NCI-H1694 treated with DMSO at 0.1 percent for 48 hours (cell line): ENCODE measurements at places on chromosomes 5 and 9.

GRCh38 chr5:9082996-9083395 is 462.9 kb downstream of the SEMA5A start:
- DNase-seq = no peak

DNA sequence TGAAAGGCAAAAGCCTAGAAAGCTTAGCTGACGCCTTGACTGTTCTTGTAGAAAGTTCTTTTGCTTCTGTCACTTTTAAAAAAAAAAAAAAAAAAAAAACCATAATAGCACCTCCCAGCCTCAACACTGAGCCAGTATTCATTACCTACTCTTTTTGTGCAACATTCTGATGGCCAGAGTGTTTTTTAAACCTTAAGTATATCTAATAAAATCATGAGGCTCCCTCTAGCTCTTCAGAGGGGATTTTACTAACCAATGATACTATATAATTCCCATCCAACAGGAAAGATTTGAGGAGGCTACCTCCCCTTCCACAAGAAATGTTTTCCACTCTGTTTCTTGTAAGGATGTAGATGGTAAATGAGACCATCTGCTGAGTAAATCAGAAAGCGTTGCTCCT is 3.9 kb downstream of the BNC2 start:
- no peak for DNase-seq

DNA sequence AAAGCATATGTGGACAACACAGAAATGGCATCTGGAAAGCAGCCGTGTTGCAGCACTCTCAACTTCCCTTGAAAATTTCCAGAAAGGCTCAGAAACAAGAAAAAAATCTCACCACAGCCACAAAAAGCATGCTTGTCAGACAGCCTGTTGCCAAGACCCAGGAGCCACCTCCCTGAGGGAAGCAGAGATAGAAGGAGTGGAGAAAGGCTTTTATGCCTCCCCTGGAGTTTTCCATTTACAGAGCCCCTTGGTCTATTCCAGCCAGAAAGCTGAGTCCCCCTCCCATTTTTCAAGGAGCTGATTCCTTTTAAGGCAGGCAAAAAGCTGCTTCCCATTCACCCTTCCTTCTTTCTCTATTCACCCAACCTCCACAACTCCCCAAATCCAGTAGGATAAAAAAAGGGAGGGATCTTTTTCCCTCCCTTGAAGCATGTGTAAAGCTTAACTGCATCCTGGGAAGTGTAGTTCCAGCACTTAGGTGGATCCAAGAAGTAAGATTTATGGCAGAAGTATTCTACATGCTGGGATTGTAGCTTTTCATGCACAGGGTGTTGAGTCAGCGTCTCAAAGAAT is 37.1 kb upstream of the PALM2AKAP2 start:
- no peak for DNase-seq

DNA sequence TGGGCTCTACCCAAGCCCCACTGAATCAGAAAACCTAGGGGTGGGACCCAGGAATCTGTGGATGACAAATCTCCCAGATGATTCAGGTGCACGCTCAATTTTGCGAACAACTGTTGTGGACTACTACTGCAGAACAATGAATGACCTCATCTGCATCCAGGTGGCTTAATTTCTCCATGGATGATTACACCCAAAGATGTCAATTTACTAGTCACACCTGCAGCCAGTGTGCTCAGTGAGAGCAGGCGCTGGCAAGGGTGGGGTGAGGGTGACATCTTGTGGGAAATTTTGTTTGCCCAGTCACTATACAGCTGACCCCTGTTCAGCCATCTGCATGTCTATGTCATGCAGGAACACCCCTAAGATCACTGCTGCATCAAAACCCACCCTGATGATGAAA is 118.2 kb downstream of the ENTREP1 start:
- no peak for DNase-seq

- DNase-seq = no peak
Measured at GRCh38 chr5:68834491-68834981, 259.3 kb upstream of the SLC30A5 start.

GRCh38 chr9:72898784-72899733 is 53.8 kb downstream of the ALDH1A1 start:
- no peak for DNase-seq

GRCh38 chr9:21682981-21683380 is 119.5 kb upstream of the MTAP start:
- DNase-seq = no peak

DNA sequence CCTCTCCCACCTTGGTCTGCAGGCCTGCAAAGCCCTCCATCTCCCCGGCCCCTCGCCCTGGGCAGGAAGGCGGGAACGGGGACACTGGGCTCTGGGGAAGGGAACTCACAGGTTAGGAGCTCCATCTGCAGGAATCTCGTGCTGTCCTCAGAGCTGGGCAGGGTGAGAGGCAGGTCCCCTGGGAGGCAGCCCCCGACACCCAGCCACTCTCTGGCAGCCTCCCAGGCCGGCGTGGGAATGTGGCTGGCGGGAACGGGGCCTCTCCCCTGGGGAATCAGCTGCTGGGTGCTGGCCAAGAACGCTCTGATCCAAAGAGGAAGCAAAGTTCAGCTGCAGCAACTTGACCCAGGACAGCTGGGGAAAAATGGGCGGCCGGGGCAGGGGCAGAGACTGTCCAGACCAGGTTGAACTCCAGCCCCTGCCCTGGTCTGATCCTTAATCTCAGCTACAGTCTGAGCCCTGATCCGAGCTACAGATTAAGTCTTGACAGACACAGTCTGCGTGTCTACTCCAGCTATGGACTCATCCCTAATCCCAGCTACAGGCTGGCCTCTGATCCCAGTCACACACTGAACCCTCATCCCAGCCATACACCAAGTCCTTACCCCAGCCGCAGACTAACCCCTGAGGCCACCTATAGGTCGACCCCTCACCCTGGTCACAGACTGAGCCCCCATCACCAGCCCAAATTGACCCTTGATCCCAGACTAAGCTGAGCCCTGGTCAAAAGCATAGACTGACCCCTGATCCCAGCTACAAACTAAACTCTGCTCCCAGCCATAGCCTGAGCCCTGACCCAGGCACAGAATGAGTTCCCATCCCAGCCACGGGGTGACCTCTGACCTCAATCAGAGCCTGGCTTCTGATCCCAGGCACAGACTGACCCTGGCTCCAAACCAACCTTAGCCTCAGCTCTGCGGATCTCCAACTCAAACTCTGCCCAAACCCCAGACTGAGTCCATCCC is 37.3 kb upstream of the EGFL7 start:
- peak; percentile 40 for DNase-seq

GRCh38 chr5:31894141-31894540 is 255.2 kb downstream of the PDZD2 start:
- DNase-seq = no peak

GRCh38 chr5:180367300-180367699 is 14.2 kb upstream of the GFPT2 start:
- DNase-seq = no peak

GRCh38 chr5:137581776-137582175 is 82.7 kb upstream of the SPOCK1 start:
- no peak for DNase-seq

DNA sequence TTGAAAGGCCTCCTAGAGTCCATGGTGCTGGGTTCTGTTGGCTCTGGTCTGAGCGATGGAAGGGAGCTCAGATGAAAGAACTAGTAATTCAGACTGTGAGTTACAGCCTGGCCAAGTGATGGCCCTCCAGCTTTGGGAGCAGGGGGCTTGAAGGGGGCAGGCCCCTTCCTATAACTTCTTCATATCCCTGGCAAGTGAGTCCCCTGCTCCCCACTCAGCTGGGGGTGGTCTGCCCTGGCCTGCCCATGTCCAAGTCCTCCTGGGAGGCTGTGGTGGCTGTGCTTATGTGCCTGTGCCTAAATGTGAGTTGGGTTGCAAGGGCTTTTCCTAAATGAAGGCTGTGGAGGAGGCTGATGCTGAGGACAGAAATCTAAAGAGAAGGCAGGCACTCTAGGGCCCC is 80.1 kb downstream of the MACROH2A1 start:
- DNase-seq = no peak

DNA sequence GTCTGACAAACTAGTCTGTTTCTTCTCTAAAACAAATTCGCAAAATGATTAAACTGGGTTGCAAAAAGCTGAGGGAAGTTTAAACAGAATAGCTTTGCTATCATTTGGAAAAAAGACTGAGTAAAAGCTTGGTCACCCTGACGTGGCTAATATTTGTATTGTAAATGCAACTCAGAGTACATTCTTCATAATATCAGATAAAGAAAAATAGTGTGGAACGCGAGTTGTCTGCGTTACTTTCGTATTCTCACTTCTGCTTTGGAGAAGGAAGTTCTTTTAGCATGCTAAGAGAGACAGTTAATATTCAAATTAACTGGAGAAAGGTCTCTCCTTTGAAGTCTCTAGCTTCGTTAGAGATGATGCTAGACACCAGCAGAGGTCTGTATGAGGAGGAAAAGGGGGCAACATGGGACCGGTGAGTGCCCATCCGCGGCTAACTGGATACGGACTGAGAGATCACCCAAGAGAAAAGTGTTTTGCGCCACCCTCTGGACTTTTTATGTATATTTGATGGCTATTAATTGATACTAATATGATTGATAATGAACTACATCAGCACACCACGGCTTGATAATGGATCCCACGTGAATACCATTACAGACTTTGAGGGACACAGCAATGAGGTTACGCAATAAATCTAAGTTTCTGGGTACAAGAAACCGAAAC is 2.9 kb upstream of the CNTRL start:
- no peak for DNase-seq

- DNase-seq = no peak
Measured at GRCh38 chr5:119049824-119050449, 20.9 kb upstream of the DMXL1 start.

DNA sequence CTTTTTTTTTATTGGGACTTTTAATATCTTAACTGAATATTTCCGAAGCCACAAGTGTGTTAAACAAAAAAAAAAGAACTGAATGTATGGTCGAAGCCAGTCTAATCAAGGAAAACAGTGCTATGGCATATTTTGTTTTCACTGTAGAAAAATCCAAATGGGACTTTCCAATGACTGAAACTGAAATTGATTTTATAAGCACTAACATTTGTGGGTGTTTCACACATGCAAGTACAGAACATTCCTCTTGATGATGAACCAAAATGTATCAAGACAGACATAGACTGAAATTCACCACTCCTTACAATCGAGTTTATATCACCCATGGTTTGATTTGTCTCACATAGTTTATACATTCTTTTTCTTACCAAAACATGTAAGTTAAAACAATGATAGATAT is 1026.8 kb downstream of the CDH18 start:
- DNase-seq = peak; percentile 51
